Fibroblast of villous mesenchyme (primary cell): ENCODE measurements at places on chromosomes 6 and 20. TPM values are rescaled to one million over a fixed set of nuclear protein-coding genes. Genes with fewer than 3 reads are reported as not detected.

DNA sequence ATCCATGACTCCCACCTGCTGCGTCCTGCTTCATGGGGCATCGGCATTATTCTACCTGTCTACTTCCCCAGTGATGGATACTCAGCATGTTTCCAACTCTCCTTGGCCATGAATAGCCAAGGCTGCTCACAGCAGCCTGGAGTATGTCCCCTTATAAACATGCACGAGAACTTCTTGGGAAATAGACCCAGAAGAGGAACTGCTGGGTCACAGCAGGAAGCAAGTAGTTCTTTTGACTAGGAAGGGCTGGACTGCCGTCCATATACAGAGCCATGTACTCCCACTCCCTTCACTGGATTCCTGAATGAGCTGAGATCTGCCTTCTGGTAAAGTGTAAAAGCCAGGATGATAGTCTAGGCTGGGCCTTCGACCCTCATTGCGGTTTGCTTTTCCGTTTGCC, 106.3 kb upstream of the KCNK16 start:
- DNase-seq = no peak

GRCh38 chr20:10172998-10173655, 45.5 kb upstream of the SNAP25 start:
- no peak for DNase-seq

- DNase-seq = no peak
These were observed at the start of gene RIMS4 for GRCh38 chr20:44810391-44811149. Gene RIMS4, minus strand, starts transcription at chr20:44810546. Its CDS starts 275 bp downstream, at chr20:44810271.

Gene SALL4
- 0.43 and 0.97 TPM in 2 replicates for total RNA-seq
